ENCODE measurements at places on chromosomes 5 and 9.

- DNase-seq: no peak
Observed at GRCh38 chr5:90680921-90681563, 122.4 kb downstream of the ADGRV1 start.

- DNase-seq: peak; percentile 67
Observed at GRCh38 chr9:35813434-35814105, 1.3 kb downstream of the HINT2 start.

- DNase-seq: no peak
Observed at GRCh38 chr9:135526089-135526729, 5.0 kb downstream of the LCN1 start.

- peak; percentile 51 for DNase-seq
Observed at GRCh38 chr5:53482717-53483638, 2.5 kb downstream of the FST start.

- no peak for DNase-seq
Observed at GRCh38 chr5:131416729-131417128, 152.9 kb downstream of the CDC42SE2 start.

DNA sequence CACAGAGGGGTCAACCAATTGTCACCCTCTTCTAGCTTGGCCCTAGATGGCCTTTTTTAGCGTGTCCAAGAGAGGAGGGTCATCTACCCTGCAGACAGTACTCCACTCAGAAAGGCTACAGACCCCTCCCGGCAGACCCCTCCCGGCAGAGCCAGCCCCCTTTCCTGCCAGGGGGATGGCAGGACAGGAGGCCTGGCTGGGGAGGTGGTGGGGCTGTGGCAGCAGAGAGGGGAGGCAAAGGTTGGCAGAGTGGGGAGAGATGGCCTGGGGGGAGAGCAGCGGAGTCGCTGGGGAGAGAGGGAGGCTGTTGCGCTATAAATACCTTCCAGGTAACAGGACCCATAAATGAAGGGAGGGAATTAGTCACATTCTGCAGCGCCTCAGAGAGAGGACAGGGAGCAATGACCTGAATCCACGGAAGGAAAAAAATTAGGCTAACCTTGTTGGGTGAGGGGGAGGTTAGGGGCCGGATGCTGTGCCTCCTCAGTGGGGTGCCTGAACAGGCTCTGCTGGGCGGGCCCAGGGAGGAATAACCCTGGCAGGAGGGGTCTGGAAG is 32.9 kb upstream of the PSD2 start:
- DNase-seq: no peak

DNA sequence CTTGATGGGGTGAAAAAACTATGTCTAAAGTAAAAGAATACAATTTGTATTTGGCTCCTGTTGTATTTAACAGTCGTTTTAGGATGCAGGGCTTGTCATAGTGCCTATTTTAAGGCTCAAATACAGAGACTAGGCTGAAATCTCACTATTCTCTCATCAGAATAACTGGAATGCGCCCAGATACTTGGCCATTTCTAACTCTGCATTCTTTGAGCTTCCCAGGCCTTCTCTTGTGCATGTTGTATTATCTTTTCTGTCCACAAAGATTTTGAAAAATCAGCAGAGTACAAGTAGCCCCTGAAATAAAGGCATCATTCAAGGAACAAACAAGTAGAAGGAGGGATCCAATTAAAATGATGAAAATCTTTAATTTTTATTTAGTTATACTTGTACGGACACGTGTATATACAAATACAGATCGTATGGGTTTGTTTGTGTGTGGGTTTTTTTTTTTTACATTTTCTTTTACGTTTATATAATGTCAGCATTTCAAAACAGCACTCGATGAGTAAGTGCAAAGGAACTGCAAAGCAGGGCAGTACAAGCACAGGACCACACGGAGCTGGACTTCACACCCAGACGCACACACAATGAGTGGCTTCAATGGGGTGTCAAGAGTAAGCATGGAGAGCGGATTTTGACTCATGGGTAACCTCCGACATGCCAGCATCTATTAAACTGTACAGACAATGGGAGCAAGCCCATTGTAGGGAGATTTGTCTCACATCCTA is 294.0 kb downstream of the EFNA5 start:
- DNase-seq: no peak

DNA sequence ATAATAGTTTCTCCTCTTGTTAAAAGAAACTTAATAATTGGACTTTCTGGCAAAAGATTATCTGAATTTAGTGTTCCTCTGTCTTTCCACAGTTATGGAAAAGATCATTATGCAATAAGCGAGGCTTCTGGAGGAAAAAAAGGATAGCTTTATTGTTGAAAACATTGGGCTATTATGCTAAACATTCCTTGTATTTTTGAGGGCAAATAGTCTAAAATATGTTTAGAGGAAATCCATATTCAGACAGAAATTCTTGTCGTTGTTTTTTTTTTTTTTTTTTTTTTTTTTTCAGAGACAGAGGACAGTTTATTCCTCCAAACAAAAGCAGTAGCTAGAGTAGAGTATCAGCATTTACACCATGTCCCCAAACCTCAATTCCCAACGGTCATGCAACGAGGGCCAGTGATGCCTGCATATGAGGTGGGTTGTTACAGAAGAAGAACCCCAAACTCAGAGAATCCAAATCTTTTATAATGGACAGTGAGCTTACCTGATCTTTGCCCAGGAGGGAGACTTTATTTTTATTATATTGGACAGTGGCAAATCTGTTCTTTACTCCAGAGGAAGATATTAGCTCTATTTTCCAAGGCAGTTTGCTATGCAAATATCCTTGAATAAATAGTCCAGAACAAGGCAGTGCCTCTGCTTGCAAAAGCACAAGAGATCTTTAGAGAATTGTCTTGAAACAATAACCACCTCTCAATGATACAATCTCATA is 48.4 kb upstream of the CDK5RAP2 start:
- DNase-seq: no peak

- no peak for DNase-seq
Observed at GRCh38 chr5:52822437-52822836, 34.7 kb downstream of the ITGA1 start.

DNA sequence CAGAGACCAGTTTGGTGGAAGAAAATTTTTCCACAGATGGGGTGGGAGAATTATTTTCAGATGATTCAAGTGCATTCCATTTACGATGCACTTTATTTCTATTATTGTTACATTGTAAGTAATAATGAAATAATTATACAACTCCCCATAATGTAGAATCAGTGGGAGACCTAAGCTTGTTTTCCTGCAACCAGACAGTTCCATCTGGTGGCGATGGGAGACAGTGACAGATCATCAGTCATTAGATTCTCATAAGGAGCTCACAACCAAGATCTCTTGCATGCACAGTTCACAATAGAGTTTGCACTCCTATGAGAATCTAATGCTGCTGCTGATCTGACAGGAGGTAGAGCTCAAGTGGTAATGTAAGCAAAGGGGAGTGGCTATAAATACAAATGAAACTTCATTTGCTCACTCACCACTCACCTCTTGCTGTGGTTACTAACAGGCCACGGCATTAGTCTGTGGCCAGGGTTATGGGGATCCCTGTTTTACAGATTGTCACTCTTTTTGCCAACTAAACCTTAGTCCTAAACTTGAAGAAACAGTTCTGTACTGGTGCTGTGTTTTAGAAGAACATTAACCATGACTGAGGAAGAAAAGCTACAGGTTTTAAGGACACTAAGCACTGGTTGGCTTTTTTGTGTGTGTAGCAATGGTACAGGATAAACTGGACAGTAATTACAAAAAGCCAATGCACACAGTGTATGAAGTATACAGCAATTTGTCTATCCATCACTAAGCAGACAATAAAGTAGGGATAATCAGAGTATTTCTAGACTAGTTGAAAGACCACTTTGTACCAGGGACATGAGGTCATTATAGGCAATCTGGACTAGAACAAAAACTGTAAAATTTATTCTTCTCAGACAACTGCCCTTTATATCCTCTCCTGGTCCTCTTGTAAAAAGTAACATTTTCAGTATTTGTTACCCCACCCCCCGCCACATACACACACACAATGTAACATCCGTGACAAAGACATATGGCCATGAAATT is 9.9 kb downstream of the TMEM232 start:
- no peak for DNase-seq

DNA sequence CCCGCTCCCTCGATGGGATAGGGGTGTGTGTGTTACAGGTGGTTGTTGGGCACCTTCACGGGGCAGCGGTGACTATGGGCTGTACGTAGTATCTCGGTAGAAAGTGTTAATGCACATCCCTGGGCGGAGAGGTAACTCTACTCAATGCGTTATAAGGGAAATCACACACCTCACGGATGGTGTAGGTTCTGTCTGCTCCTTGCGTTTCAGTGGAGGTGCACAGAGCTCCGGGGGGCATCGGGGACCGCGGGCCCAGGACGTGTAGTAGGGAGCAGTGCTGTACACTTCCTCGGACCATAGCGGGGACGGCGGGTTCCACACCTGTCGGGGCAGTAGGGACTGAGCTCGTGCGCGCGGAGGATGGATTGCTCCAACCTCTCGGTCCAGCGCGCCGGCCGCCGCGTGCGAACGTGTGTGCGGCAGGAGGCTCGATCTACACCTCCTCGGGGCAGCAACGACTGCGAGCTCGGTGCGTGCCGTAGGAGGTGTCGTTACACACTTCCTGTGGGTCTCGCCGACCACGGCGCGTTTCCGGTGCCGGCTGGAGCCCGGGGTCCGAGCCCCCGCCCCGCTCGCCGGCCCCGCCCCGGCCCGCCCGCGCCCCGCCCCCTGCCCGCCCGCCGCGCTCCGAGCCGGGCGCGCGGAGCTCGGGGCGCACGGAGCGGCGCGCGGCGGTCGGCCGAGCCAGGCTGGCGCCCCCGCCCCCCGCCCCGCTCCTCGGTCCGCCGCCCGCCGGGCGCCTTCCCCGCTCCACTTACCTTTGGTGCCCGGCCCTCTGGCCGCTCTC is at the start of gene KIAA1958:
KIAA1958 (plus strand) TSS at position 607 of the 787 bp plus-strand sequence. CDS start 87,254 bp downstream, outside the sequence.
- DNase-seq: peak; percentile 81

- DNase-seq: peak; percentile 38
Observed at GRCh38 chr5:80761966-80762365, 107.2 kb upstream of the DHFR start.

- DNase-seq: no peak
Observed at GRCh38 chr5:165714598-165714997, 2209.2 kb downstream of the MAT2B start.

GRCh38 chr9:109856785-109857184 is 76.8 kb downstream of the PALM2AKAP2 start:
- DNase-seq: peak; percentile 11

GRCh38 chr5:134490925-134491271 is 34.6 kb upstream of the JADE2 start:
- no peak for DNase-seq

GRCh38 chr9:32260151-32260862 is 124.1 kb upstream of the ACO1 start:
- no peak for DNase-seq

DNA sequence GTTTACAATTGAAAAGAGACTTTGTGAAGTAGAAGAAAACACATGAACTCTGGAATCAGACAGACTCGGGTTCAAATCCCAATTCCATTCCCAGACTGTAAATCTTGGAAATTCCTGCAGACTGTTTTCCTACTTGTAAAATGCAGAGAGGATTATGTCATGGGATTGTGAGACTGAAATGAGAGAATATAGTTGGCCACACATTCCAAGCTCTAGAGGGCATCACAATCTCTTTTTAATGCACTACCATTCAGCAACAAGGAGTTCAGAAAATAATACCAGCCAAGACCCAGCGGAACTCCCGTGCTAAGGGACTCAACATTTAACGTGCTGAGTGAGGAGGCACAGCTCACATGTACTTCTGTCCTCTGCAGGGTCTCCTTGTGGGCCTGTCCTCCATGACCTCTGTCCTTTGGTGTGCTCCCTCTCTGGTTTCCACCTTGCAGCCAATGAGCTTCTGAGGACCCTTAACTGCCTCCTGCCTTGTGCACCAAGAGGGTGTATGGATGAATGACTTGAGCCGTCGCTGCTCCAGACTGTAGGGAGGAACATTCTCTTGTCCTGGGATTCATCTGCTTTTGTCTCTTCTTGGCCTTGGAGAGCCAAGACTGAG is 263.5 kb downstream of the NTRK2 start:
- DNase-seq: no peak

GRCh38 chr5:52709167-52709925 is 78.4 kb upstream of the ITGA1 start:
- DNase-seq: peak; percentile 56

GRCh38 chr9:15475923-15476536 is 34.7 kb downstream of the PSIP1 start:
- no peak for DNase-seq

DNA sequence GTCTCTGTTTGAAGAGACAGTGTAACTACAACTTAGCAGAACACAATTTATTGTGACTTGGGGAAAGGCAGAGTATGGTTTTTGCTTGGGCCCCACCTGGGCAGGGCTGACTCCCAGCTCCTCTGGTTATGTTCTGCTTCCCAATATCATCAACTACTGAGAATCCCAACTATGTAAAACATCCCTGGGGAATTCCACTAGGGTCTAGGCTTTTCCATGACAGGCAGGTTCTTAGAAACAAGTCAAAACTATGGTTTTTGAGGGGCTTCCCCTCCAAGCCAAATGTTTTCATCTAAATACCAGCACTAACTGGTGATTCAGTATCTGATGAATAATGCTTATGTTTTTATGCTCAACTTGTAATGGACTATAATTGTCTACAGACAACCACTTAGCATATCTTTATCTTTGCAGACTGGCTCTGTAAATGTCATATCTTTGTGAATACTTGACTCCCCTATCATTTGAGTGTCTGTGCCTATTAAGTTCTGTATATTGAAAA is 409.5 kb downstream of the PDE4D start:
- peak; percentile 6 for DNase-seq

- DNase-seq: no peak
Observed at GRCh38 chr9:563200-563599, 278.3 kb upstream of the DMRT1 start.

- DNase-seq: peak; percentile 73
Observed at GRCh38 chr9:124869466-124869985, 7.6 kb downstream of the ARPC5L start.

- DNase-seq: peak; percentile 4
Observed at GRCh38 chr5:119512277-119512676, 60.0 kb downstream of the HSD17B4 start.

DNA sequence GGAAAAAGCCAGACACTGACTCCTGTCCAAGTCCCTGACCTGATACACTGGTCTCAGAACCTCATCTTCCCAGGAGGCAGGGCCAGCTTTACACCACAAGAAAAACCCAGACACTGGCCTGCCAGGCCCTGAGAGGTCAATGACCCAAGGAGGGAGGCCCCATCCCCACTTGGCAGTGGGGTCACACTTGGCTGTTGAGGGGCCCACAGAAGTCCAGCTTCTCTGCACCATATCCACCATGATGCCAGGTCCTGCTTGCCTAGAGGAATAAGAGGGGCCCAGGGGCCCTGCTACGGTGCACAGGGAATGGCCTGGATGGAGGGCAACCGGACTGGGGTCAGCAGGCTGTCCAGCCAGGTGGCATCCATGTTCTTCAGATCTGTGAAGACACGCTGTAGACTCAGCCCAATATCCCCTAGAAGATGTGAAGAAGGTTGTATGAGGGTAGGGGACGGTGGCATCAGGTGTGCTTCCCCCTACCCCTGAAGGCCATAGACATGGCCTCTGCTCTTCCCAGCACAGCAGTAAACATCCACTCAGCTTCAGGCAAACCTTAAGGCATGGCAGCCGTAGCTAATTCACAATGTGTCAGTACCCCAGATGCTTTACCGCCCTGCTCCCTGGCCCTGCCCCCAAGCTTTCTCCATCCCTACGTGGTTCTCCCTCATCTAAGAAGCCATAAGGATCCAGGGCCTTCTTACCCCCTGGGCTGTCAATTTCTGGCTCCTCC is 6.7 kb downstream of the IRF1 start:
- DNase-seq: no peak

Data from GM23248 (cell line).